ENCODE measurements at places on chromosomes 16 and 17.

- no peak for DNase-seq
Observed at GRCh38 chr17:13874817-13875216, 194.5 kb upstream of the COX10 start.

DNA sequence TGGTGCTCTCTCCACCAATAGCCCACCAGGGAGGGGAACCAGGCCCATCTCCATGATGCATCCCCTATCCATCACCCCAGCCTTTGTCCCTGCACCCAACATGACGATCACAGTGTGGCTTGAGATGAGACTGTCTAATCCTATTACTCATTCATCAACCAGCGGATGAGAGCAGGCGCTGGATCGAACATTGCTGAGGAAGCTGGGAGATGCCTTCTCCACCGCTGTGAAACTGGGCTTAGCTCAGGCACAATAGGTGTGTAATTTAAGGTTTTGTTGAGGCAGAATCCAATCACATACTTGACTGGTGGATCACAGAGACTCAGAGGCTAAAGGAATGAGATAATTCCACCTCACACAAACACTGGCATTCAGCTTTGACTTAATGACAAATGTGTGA, 64.6 kb upstream of the IRX3 start:
- DNase-seq, result no peak

GRCh38 chr16:75957870-75958269, 231.6 kb upstream of the CPHXL start:
- no peak for DNase-seq

DNA sequence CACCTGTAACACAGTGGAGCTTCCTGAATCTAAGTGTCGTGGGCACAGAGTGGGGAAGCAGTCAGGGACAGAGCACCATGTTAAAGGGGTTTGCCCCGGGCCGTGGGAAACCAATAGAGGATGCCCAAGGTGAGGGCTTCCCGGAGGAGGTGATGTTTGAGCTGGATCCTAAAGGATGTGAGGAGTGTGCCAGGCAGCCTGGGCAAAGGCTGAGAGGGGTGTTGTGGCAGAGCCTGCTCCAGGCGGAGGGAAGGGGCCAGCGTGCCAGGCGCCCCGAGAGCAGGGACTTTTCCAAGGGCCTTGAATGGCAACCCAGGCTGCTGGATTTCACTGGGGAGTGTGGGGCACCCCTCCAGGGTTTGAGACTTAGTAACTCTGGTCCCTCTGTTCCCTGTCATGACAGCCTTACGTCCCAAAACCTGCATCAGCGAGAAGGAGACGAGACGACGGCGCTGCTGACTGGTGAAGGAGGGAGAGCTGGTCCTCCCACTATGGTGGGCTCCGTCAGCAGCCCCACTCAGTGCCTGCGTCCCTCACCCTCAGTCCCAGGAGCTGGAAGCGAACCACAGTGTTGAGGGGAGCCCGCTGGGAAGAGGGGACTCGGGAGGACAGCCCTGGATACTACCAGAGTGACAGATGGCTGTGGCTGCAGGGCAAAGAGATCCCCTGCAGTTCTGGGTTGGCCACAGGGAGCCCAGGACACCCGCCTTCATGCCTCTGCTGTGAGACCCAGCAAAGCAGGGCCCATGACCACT, 228.4 kb downstream of the KATNIP start:
- no peak for DNase-seq

DNA sequence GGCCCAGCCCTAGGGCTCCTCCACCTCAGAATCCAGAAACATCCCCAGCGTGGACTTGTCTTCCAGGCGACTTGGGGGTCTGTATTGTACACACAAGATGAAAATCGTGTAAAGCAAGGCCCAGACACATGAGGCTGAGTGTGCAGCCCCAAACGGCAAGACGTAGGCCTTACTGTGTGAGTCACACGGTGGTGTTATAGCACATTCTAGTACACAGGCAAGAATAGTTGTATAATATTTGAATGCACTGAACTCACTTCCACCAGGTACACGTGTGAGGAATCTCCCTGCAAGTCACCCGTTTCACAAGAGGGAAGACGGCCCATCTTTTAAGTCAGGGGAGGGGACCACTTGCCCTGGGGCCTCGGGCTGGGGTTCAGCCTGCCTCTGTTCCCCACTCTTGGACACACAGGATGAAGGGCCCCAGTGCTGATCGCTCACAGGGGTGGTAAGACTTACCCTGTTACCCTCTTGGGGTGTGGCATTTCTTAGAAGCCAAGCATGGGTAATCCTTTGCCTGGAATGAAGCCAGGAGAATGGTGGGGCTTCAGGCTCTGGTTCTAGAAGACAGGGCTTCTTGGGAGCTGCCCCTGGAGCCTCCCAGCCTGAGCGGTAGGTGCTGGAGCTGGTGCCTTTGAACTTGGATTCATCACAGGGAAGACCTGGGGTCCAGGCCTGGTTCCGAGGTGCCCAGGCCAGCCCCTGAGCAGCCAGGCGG, 71.3 kb downstream of the SREBF1 start:
- no peak for DNase-seq

GRCh38 chr17:72378414-72379390, 257.9 kb downstream of the SOX9 start:
- DNase-seq, result no peak

GRCh38 chr17:31580706-31581490, 189.4 kb downstream of the RAB11FIP4 start:
- DNase-seq, result no peak

- DNase-seq, result no peak
Observed at GRCh38 chr17:73029991-73030390, 62.5 kb downstream of the SLC39A11 start.

GRCh38 chr17:1577182-1577581, 14.6 kb upstream of the PITPNA start:
- peak; percentile 67 for DNase-seq

DNA sequence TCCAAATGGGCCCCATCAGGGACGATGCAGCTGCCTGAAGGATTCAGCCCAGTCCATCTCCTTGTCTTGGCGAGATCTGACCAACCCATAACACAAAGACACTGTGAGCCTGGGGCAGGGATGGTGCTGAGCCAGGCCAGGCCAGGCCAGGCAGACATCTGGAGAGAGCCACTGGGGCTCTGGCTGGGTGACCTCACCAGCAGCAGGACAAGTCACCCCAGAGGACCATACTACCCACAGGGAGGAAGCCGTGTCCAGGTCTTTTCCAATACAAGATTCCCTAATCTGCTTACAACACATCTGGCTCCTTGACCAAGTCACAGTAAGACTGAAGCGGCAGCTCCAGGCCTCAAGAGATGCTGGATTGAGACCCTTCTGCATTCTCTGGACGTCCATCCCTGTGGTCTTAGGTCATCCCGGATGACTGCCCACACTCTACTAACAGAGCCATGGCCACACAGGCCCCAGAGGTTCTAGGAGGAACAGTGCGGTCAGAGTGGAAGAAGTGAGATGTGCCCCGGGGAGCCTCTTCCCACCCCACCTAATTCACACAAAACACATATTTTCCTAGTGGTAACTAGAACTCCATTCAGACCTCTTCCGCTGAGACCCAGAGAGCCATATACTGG, 81.8 kb upstream of the RCVRN start:
- no peak for DNase-seq

DNA sequence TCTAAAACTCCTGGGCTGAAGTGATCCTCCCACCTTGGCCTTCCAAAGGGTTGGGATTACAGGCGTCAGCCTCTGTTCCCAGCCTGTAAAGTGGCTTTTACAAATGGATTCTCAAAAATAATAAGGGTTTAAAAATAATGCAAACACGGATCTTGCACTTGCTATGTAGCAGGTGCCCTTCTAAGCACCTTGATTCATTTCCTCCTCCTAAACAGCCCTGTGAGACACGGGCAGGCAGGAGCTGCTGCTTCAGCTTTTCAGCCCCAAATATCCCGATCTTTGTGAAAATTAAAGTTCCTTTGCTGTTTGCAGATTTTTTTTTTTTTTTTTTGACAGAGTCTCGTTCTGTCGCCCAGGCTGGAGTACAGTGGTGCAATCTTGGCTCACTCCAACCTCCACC, 31.7 kb downstream of the NAGPA start:
- no peak for DNase-seq

DNA sequence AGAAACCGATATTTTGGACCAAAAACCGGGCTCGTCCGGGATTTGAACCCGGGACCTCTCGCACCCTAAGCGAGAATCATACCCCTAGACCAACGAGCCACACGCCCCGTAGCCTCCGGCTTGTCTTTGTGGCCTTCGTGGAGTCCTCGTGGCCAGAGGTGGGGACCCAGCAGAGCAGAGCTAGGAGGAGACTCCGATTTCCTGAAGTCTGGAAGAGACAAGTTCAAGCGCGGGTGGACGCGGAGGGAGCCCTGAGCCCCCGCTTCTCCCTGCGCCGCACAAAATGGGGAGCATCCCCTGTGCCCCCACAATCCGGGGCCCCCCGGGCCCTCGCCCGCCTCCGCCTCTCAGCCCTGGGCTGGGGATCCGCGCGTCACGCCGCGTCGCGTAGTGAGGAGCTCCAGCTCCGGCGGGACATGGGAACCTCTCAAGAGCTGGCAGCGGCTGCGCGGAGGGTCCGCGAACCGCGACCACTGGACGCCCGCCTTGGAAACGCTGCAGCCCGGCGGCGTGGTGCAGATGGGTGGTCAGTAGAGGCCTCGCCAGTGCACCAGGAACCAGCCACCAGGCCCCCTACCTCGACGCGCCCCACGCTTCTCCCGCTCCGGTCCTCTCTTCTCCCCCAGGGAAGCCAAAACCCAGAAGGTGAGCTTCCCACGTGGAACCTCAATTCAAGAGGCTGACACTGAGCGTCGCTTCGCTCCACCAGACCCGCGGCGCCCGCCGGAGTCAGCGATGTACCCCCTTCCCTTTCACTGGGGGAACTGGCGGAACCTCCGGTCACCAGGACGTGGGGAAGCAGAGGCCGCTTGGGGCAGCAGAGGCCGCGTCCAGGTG, 5.2 kb upstream of the OR1F1 start:
- DNase-seq, result no peak

DNA sequence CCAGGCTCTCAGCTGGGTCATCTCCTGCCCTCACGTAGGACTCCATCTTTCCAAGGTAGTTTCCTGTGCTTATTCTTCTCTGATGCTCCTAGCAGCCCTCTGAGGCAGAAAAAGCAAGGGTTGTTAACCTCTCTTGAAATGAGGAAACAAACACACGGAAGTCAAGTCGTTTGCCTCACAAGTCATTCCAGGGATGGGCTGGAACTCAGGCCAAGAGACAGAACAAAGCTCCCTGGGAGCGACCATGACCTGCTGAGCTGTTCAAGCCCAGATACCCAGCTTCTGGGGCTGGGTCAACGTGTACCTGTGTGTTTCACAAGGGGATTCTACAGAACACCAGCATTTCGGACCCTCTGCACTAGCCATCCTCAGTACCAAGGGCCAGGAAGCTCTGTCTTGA, 28.1 kb downstream of the SRL start:
- no peak for DNase-seq

- no peak for DNase-seq
Observed at GRCh38 chr17:66920950-66921349, 43.6 kb upstream of the CACNG4 start.

- DNase-seq, result no peak
Observed at GRCh38 chr17:8073627-8074484, 13.7 kb downstream of the ALOX12B start.

DNA sequence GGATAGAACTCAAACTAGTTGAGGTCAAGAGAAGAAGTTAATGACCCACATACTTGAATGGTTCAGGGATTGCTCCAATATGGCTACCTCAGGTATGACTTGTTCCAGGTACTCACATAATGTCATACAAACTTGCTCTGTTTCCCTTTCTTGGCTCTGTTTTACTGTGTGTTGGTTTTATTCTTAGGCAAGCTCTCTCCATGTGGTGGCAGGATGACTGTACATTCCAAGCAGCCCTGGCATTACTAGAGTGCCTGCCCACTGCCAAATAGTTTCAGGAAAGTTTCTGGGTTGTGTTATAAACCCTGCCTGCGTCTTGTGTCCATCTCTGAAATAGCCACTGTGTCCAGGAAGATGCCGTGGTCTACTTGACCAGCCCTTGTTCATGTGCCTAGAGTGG, 476.8 kb downstream of the SHISA9 start:
- no peak for DNase-seq

- no peak for DNase-seq
Observed at GRCh38 chr17:55859301-55859795, 108.5 kb downstream of the PCTP start.

DNA sequence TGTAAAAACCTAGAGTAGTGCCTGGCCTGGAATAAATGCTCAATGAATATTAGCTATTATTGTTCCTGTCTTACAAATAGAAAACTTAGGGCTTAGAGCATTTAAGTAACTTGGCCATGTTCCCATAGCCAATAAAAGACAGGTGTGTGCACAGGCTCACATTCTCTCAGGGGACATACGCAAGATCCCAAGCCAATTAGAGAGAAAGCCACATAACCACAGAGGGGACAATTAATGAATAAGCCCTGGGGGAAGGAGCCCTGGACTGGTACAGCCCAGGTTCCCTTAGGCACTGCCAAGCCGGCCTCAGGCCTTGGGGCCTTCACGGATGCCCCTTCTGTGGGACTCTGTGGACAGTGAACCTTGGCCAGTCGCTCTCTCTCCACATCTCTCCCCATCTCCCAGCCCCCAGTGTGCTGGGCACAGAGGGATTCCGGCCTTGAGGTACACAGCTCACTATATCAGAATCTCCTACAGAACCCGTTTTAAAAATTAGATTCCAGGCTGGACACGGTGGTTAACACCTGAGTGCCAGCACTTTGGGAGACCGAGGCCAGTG, 27.3 kb upstream of the ABCC12 start:
- DNase-seq, result no peak

GRCh38 chr16:57265850-57266530, 18.5 kb downstream of the PLLP start:
- no peak for DNase-seq

DNA sequence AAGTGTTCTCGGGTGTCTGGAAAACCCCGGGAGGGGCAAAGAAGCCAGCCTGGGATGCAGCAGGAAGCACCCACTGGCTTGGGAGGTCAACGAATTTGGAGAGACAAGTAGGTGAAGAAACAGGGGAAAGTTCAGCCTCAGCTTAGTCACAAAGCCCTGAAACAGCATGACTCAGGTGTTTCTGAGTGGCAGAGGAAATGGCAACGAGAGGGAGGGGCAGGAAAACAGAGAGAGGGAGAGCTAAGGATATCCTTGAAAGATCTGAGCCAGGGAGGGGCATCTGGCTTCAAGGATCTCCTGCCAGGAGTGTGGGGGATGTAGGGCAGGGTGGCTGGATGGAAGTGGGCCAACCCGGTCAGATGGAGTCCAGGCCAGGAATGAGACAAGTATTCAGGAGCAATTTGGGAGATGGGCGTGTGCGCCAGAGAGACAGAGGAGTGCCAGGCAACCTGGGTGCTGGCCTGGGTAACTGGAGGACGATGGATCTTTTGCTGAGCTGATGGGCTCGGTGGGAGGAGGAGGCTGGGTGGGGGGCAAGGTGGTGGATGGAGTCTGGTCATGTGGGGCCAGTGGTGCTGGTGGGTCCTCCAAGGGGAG, 27.2 kb downstream of the ABCC3 start:
- peak; percentile 54 for DNase-seq

DNA sequence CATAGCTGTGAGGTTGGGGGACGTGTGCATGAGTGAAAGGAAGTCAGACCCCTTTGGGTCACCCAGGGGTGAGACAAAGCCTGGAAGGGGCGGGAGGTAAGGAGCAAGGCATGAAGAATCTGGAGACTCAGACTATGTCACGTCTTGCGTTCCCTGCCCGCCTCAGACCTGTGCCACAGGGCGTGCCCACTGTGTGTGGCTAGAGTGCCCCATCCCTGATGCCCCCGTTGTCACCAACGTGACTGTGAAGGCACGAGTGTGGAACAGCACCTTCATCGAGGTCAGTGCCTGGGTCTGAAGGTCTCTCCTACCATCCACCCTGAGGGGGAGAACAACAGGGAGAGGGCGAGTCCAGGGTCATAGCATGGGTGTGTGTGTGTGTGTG, 15.1 kb upstream of the PDK2 start:
- DNase-seq, result no peak

Measured in fibroblast of skin of left quadriceps (primary cell).